ENCODE measurements at places on chromosomes 2 and 18.
A peak's percentile ranks its signal among the peaks of the same experiment; 100 is the strongest.

- DNase-seq = peak; percentile 83
Measured at GRCh38 chr2:43950383-43951008, 45.3 kb downstream of the LRPPRC start.

- no peak for DNase-seq
Measured at GRCh38 chr2:65214361-65214760, 13.3 kb upstream of the ACTR2 start.

- DNase-seq = no peak
Measured at GRCh38 chr18:48884771-48885170, 66.0 kb downstream of the SMAD7 start.

DNA sequence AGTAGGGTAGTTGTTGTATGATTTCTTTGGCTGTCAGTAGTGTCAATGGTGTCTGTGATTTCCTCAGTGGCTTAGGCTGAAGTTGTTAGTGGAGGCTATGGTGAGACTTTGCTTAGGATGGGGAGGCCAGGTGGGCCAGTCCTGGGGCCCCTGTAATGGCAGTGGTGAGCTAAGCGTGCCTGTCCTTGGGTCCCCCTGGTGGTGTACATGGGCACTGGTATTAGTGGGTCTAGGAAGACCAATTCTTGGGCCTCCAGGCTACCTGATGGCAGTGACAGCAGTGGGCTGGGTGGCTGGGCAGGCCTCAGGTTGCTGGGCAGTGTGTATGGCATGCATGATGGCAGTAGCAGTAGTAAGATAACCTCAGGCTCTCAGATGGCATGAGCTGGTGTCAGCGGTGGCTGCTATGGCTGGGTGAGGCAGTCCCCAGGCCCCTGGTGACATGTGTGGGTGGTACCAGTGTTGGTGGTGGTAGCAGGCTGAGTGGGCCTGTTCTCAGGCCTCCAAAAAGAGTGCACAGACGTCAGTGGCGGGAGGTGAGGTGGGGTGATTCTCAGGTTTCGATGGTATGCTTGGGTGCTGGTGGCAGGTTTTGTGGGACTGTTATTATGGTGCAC lies 103.2 kb downstream of the KLHL14 start:
- DNase-seq = no peak

GRCh38 chr18:39838831-39839230 lies 2116.2 kb upstream of the PIK3C3 start:
- DNase-seq = no peak

DNA sequence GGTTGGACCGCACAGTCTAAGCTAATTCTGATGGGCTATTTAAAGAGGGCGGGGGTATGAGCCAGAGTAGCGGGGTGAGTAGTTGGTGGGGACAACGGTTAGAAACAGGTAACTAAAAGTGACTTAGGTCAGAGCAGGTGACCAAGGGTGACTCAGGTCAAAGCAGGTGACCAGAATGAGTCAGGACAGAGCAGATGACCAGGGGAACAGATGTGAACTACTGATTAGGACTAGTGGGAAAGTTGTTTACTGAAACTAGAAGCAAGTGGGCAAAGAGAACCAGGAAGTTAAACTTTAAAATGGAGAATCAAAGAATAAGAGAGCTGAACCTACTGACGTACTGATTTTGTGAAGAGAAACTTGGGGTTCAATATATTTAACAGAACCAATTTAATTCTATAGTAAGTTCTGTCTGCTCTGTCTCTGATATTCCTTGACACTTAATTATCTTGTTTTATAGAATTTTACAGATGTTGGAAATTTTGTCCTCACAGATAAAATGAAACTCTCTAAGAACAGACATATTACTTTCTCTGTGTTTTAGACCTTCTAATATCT lies 7.8 kb upstream of the LRRTM1 start:
- no peak for DNase-seq

GRCh38 chr2:111194835-111195621 lies 74.3 kb downstream of the BCL2L11 start:
- DNase-seq = no peak

GRCh38 chr18:57534511-57534909 lies 52.0 kb downstream of the FECH start:
- no peak for DNase-seq

- peak; percentile 20 for DNase-seq
Measured at GRCh38 chr2:42233976-42234441, 64.9 kb downstream of the EML4 start.

DNA sequence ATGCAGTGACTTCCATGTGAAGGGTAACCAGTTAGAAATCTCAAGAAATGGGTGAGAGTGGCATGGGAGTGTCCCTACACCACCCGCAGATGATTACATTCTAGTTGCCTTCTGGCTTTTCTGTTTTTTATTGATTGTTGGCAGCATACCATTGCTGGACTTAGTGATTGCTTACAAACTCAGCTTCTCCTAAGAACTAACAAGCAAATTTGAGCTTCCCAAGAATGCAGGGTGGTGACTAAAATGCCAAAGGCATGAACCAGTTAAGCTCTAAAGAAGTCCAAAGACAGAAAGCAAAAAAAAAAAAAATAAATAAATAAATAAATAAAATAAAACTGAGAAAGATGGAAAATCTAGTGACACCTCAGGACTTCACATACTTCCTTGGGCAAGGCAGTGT lies 245.5 kb upstream of the PARD3B start:
- no peak for DNase-seq

DNA sequence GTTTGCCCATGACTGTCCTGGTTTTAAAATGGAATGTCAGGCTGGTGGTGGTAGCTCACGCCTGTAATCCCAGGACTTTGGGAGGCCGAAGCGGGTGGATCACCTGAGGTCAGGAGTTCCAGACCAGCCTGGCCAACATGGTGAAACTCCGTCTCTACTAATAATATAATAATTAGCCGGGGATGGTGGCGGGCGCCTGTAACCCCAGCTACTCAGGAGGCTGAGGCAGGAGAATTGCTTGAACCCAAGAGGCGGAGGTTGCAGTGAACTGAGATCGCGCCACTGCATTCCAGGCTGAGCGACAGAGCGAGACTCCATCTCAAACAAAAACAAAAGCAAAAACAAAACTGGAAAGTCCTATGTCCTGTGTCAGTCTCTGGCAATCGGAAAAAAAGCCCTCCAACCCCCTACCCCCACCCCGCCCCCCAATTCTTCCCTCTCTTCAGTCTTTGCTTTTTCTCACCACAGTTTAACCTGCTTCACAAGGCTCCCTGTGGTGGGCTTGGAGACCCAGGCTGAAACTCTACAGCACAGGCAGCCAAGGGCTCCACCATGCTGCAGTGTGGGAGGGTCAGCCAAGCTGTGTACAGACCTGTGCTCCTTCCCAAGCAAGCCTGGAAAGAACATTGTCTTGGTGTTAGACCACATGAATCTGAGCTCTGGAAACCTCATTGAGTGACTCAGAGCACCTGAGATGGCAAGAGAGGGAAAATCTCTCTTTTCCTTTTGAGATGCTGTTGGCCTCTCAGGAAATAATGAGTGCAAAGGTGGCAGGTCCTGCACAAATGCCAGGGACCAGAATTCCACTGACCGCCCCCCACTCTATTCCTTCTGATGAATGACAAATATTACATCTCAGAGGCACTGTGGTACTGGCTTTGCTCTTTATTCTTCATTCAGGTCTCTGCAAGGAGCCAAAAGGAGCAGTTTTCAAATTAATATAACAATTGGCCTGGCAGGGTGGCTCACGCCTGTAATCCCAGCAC lies 16.7 kb downstream of the MYCN start:
- DNase-seq = no peak

- no peak for DNase-seq
Measured at GRCh38 chr2:200297989-200298388, 8.5 kb upstream of the SPATS2L start.

DNA sequence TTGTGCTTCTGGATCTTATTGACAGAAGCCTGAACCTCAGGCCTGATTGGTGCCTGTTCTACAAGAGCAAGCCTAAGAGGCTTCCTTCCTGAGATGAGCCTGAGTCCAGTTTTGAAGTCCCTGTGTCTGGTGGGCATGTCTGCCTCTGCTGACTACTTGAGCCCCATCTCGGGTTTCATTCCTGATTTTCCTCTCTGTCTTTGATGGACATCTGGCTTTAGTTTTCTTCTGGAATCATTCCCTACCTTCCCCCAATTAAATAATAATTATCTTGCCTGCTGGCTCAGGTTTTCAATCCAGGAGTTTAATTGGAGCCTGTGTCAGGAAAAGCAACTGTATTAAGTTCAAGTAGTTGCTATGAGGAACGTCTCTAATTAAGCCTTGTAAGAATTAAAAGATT lies 135.5 kb upstream of the MC4R start:
- peak; percentile 16 for DNase-seq

DNA sequence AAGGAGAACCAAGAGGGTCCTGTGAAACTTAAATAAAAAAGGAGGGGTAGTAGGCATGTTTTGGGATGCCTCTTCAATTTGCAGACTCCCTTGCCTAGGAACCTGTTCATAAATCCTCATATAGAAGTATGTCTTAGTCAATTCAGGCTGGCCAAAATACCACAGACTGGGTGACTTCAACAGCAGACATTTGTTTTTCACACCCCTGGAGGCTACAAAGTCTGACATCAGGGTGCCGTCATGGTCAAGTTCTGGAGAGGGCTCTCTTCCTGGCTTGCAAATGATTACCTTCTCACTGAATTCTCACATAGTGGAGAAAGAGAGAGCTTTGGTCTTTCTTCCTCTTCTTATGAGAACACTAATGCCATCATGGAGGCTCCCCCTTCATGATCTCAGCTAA lies 4.1 kb upstream of the TCF4 start:
- no peak for DNase-seq

- DNase-seq = no peak
Measured at GRCh38 chr2:177730363-177730762, 337.8 kb downstream of the AGPS start.

DNA sequence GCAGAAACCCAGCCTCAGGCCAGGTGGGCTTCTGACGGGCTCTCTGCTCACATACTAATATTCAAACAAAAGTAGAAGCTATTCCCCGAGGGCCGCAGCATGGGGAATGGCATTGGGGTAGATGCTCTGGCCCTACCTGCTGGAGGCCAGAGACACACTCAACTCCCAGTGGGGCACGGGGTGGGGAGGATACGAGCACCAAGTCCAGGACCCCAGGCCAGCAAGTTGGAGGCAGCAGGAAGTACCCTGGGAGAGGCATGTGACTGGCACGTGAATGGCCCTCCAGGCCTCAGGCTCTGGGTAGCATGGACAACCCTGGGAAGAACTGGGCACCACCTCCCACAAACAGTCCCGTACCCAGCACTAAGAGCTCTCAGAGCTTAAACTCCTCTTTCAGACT lies 3.8 kb downstream of the DNMT3A start:
- DNase-seq = no peak

DNA sequence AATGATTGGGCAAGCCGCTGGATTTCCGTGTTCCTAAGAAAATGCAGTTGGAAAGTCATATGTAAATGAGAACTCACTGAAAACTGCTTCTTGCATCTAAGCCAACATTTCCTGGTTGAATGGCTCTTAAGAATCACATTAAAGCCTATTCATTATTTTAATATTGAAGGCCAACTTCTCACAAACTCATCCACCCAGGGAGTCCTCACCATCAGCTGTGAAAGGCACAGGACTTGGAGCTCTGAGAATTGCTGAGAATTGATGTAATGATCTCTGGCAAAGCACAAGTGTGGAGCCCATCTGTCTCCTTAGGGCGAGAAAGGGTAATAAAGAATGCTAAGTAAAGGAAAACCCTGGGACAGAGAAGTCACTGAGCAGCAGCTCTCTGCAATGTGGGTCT lies 55.9 kb upstream of the APCDD1 start:
- peak; percentile 60 for DNase-seq

GRCh38 chr2:8454797-8455196 lies 227.1 kb upstream of the ID2 start:
- no peak for DNase-seq

DNA sequence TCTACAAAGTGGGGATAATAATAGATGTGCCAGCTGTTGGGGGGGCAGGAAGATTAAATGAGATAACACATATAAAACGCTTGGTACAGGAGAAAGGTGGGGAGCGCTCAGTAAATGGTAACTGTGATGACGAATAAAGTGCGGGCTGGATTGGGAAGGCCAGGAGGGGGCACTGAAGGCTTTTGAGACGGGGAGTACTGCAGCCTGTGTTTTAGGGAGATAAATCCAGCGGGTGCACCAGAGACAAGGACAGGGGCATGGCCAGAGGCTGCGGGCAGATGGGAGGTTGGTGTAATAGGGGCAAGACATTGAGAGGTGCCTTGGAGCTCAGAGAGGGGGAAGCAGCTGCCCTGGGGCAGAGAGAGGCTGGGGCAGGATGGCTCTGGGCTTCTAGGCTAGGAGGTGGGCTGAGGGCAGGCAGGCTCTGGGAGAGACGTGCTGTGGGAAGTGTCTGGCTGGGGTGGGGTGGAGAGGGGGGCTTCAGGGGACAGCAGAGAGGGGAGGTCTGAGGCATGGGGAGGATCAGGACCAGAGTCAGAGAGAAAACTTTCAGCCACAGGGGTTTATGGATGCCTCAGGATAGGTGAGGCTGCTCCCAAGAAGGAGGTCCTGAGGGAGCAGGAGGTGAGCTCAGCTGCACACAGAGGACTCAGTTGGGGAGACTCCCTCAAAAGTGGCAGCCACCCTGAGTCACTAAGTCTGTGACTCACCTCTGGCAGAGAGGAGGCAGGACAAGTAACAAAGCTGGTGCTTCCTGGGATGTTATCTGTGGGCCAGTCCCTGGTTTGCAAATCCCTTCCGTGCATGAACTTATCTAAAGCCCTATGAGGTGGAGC lies 18.8 kb downstream of the TEX44 start:
- DNase-seq = no peak

GRCh38 chr2:146523196-146523595 lies 1321.6 kb upstream of the ACVR2A start:
- DNase-seq = peak; percentile 32
